Stimulated activated CD4-positive, alpha-beta T cell treated with anti-CD3 and anti-CD28 coated beads, Interleukin-1b, Interleukin-23, amount 100 ng/mL, for 1 hour (primary cell): ENCODE measurements at places on chromosomes 12 and 14.

DNA sequence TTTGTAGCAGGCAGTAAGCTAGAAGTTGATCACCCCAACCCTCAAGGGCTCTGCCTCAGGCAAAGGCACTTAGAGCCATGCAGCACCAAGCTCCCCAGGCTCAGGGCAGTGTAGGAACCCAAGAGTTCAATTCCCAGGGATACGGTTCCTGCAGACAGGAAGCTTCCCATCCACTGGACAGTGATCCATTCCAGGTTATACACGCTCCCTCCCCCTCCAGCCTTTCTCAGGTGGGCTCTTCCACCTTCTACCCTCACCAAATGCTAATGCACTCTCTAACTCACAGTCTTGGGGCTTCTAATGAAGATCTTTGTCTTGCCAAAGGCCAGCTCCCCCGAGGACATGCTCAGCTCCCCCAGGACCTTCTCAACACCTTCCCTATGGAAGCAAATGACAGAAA lies 12.7 kb downstream of the MYO1A start:
- DNase-seq, result no peak

GRCh38 chr12:88634008-88634407 lies 53.7 kb upstream of the KITLG start:
- DNase-seq, result no peak

- no peak for DNase-seq
These were observed 2.9 kb upstream of the TMEM30B start for GRCh38 chr14:61284001-61284400.

DNA sequence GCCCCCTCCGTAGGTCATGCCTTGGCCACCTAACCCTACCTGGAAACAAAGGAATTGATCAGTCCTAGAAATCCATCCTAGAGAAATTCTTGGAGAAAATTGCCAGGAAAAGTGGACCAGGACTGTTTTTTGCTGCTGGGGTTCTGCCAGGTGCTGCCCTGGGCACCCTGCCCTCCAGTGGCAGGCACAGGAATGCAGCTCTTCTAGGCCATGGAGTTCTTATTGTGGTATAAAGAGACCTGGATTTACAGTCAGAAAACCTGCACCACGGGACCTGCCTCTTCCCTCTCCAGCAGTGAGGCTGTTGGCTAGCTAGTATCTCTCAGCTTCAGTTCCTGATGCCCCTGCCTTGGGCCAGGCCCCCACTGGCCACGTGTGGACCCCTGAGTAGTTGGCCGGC lies 59.7 kb downstream of the SLC24A4 start:
- DNase-seq, result no peak

DNA sequence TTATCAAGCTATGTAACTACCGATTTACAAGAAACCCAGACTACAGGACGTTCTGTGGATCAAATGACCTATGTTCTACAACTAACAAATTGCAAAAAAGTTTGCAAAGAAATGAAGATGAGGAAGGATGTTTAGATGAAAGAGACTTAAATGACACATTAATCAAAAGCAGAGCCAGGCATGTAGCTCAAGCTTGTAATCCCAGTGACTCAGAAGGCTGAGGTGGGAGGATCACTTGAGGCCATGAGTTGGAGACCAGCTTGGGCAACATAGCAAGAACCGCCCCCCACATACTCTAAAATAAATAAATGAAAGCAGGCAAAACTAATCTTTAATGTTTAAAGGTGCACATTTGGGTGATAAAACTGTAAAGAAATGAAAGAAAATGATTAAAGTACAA lies 331.9 kb downstream of the BTG1 start:
- DNase-seq, result no peak

DNA sequence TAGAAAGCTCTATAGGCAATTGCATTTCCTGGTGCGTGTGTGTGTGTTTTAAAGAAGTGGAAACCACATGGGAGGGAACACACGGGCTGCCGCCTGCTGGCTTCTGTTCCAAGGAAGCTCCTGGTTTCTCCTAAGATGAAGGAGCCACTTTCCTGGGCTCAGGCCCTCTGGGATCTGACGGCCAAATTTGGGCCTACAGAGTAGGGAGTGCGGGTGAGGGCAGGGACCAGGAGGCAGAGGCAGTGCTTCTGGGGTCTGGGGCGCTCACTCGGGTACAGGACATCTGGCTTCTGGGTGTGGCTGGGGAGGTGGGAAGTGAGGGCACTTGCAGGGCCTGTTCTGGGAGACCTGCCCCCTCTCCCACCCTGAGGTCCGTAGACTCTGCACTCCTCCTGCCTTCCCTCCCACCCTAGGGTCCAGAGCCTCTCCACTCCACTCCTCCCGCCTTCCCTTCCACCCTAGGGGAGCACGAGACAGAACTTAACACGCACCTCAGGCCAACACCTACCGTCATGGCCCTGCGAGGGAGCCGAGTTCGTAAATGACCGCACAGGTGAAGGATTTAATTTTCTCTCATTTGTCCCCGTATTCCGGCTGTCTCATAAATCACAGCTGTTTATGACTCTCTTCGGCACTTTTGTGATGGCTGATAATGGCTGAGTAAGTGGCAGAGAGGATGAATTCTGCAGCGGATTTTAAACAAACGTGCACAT lies 127.7 kb downstream of the KIF26A start:
- DNase-seq, result no peak

DNA sequence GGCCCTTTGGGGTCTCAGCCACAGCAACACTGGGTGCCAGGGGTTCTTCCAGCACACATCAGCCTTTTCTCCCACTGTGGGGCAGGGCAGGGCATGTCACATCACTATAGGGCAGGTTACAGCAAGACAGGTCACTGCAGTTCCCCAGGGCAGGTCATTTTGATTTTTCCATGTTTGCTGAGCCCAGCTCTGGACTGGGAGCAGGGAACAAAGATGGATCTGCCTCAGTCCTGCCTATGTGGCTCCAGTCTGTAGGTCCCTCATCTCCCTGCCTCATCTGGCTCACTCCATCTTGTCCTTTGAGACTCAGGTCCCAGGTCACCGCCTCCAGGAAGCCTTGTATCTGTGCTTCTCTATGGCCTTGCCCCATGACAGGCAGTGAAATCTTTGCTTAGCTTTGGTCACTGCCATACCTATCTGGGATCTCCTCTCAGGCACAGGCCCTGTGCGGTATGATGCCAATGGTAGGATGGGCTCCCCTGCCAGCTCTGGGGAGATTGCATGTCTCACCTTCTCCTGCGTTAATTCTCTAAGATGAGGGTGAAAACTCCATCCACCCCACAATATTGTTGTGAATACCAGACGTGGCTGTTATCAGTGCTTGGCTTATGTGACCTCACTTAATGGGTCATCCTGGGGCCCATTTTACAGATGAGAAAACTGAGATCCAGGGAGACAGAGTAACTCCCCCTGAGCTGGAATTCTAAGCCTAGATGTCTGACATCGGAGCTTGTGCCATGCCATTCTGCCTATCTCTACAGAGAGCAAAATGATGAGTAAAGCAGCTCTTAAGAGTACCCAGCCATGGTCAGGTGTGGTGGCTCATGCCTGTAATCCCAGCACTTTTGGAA lies 1.5 kb downstream of the SERPINA6 start:
- no peak for DNase-seq

DNA sequence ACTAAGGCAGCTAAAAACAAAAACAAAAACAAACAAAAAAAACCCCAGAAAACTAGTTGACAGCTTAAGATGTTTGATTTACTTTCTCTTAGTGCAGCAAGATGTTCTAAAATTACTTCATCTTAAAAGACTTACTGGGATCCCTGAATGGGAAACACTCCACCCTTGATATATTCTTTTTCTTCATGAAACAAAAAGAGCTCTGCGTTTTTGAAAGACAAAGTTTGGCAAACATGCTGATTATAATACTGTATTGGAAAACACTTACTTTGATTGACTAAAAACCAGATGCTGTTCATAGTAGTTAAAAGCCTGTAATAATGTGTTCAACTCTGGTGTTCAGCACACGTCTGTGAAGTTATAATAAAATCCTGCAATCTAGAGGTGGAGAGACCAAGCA lies 136.8 kb downstream of the SRGAP1 start:
- DNase-seq, result no peak

DNA sequence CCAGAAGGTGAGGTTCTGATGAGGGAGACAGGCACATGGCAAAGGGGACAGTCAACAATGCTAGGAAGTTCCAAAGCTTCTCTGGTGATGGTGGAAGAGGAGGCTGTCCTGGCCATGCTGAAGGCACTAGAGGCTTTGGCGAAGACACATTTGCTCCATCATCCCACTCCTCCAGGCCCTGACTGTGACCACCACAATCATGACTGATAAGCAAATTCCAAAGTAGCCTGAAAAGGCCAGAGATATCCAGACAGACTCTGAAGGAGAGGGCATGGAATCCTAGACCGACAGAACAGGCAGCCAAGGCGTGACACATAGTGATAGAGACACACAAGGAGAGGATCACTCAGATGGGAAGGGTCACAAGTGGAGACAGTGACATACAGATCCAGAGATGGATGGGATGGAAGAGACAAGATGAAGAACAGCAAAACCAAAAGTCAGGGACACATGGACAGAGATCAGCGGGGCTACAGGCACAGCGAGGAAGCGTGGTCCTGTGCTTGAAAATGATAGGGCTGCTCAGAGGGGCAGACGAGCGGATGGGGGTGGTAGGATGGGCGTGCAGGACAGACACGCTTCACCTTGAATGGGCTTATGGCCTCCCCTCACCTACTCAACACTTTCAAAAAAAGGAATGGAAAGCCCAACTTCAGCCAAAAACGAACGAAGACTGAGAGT lies 1.3 kb downstream of the ZFHX2 start:
- DNase-seq, result no peak

DNA sequence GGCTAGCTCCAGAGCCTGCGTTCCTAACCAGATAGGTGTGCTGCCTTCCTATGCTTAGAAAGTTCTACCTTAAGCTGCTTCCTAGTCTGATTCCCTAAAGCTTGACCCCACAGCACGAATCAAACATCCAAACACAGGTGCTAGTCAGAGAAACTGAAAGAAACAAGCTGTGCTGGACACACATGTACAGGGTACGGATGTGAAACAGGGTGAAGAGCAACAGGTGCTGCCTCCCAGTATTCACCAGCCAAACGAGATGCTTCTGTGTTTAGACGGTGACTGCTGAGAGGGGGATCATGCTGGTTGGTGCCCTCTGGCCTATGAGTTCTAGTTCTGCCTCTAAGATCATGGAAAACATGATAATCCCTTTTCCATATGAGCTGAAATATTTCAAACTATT lies 105.3 kb downstream of the GRIP1 start:
- DNase-seq, result no peak

DNA sequence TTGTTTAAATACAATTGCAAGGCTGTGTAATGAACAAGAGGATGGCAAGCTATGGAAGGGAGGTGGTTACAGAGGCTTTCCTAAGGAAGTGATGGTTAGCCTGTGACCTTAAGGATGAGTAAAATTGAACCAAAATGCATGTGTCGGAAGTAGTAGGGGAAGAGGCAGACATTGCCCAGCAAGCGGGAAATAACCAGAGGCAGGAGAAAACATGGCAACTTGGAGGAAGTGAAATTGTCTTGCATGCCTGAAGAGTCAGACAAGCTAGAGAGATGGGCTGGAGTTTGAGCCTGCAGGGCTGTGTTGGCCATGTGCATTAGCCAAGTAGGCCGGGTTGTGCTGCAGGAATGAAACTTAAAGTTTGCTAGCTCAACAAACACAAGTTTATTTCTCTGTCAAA lies 96.2 kb downstream of the BTG1 start:
- DNase-seq, result no peak

DNA sequence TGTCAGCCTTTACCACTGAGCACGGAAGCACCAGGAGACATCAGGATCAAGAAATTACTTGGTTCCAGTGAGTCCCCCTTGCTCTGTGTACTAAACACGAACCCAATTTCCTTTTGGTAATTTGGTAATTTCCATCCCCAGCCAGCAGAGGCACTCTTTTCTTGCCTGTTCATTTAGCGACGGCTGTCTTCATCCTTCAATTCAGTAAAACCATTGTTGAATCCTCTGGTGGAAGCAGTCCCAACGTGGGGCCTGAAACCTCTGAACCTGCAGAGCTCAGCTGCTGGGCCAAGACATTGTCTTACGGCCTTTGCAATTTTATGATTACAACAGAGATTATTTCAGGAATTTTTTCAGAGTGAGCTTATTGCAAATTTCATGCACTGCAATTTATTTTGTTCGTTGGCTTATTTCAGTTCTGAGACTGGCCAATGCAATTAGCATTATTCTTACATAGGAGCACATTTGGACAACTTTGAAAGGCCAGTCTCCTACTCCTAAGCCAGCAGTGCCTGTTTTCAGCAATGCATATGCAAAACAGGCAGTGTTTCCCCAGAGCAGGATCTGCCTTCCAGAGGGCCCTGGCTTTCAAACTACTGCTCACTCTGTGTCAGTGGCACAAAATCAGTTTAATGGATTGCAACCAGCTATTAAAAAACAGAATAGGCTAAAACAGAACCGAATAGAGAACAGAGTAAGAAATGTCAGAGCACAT lies 372.9 kb upstream of the TMEM132C start:
- DNase-seq, result no peak

- DNase-seq, result no peak
These were observed 133.0 kb upstream of the ABCD2 start for GRCh38 chr12:39752482-39753137.

GRCh38 chr14:95496690-95497259 lies 19.7 kb downstream of the SYNE3 start:
- no peak for DNase-seq

GRCh38 chr12:47822863-47823262 lies 3.2 kb upstream of the HDAC7 start:
- DNase-seq, result no peak

DNA sequence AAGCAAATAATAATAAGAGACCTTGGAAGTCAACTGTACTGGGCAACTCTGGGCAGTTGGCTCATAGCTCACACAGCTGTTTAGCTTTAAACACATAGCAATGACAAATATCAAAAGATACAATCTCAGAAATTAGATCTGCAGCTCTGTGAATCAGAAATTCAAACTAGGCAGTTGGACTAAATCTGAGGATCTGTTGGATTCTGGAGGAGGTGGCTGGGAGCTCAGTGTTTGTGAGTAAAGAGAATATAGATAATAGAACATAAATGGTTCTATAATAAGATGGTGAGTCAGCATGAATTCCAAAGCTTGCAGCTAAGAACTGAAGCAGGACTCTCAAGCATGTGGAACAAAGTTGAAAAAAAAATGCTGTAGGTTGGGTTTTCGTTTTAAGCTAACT lies 1949.4 kb upstream of the SEL1L start:
- DNase-seq, result no peak

DNA sequence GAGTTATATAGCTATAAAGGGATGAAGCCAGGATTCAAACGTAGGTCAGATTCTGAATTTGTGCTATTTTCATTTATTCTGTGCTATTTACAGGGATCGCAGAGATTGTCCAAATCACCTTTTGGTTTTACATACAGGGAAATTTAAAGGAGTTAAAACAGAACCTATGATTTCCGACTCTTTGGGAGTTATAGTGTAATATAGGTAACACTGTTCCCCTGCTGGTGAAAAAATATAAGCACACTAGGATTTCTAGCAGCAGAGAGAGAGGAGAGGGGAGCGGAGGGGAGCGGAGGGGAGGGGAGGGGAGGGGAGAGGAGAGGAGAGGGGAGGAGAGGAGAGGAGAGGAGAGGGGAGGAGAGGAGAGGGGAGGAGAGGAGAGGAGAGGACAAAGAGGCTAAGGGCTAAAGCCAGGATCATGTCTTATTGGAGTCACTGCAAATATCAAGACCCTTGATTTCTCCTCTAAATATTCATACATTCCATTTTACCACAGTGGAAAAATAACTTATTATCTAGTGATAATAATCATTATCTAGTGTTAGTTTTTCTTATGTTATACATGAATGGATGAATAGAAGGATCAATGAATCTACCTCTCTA lies 46.2 kb upstream of the KCNH5 start:
- no peak for DNase-seq
